Activated effector memory CD4-positive, alpha-beta T cell treated with Interleukin-2 at 50 U/mL for 16 hours (primary cell): ENCODE measurements at places on chromosomes 3 and 15.

DNA sequence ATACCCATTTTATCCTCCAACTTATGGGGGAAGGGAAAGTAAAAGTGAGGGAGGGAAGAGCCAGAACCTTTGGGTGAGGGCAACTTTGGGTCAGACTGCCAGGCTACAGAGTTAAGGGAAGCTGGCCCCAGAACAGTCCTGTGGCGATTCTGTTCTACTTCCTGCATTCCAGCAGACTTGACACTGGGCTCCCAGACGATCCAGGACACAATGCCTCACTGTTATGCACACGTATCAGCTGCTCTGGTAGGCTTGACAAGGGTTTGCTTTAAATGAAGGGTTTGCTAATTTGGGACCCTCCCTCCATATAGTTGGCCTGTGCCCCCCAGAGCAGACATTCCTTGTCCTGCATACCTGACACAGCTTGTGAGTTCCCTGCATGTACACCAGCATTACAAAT, 10.7 kb downstream of the GORASP1 start:
- DNase-seq: no peak

DNA sequence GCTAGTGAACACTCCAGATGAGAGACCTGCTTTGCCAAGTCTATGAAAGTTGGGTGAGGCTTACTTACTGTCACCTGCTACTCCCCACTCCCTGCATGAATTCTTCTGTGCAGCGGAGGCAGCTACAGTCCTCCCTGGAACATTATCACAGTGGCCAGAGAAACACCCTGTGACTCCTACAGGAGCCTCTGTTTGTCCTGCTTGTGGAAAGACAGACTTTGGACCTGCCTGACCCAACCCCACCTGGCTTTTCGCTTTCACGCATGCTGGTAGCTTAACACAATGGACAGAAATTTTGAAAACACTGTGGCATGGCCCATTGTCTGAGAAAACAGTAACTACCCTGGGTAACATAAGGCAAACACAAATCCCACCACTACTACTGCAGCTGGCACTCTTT, 1565.5 kb upstream of the CADM2 start:
- DNase-seq: no peak

DNA sequence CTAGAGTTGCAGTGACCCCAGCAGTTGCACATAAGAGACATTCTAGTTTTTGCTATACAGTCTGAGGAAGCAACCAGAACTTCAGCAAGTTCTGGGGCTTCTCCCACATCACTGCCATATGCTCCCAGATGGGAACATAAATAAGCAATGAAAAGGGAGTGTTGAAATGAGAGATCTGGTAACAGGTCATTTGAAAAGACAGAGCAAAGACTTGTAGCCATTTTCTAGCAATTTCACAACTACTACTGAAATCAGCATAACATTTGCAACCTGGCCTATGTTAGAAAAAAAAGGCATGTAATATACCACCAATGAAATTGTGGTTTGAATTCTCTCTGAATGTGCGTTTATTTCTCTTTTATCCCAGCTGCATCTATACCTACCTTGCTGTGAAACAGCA, 57.5 kb downstream of the NUDT16 start:
- no peak for DNase-seq

- no peak for DNase-seq
These were observed 43.8 kb upstream of the FBXL22 start for GRCh38 chr15:63553388-63553791.

- DNase-seq: no peak
These were observed 124.0 kb downstream of the NR1D2 start for GRCh38 chr3:24069045-24069444.

- DNase-seq: no peak
These were observed 4.6 kb downstream of the ERICH6 start for GRCh38 chr3:150699068-150699639.
